Left renal pelvis (tissue), 4 donors: ENCODE measurements at places on chromosomes 7 and 10.

DNA sequence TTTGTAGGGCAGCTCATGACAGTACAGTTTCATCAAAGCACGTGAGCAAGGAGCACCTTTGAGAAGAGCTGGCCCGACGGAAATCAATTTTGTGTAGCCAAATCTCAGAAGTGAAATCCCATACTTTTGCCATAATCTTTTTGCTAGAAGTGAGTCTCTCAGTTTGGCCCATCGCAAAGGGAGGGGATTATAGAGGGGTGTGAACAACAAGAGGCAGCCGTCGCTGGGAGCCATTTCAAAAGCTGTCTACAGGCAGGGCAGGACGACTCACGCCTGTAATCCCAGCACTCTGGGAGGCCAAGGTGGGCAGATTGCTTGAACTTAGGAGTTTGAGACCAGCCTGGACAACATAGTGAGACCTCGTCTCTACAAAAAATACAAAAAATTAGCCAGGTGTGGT, 599.8 kb downstream of the GALNT17 start:
- DNase-seq = no peak

DNA sequence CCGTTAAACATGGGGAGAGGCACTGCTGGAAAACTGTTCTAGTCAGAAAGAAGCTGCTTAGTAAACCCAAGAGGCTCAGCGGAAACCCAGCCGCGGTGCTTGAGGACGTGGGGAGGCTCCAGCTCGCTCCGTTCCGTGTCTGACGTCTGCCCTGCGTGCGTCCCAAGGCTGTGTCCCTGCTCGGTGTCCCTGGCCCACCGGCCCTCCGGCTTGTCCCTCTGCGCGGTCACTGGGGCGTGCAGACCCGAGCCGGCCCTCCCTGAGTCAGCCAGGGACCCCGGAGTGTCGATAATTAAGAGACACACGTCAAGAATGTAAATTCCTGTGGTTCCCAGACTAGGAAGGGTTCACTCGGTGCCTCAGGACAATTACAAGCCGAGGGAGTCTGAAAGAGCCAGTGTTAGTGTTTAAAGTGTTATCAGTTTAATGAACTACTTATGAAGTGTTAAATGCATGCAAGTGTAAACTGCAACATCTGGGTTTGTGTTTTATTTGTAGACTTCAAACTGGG, 98.9 kb downstream of the WDR11 start:
- DNase-seq = no peak

DNA sequence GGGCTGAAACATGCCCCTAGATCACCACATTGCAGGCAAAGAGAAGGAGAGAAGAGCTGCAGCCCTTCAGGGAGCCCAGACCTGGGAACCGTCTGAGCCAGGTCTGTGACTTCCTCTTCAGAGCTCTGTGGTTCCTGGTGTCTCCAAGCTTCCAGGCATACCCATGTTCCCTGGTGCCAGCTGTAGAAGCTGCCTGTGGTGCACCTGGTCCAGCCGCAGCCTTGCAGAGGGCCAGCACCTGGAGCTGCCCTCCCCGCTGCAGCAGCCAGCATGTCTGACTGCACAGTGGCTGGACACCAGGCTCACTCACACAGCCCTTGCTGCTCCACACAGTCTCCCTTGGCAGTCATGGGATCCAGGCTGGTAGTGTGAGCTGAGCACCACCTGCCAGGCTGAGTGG, 33.6 kb downstream of the C7orf25 start:
- DNase-seq = no peak

GRCh38 chr7:101558742-101559325, 70.3 kb downstream of the MYL10 start:
- no peak for DNase-seq

- DNase-seq = no peak
Measured at GRCh38 chr10:31322647-31323046, 3.6 kb downstream of the ZEB1 start.

DNA sequence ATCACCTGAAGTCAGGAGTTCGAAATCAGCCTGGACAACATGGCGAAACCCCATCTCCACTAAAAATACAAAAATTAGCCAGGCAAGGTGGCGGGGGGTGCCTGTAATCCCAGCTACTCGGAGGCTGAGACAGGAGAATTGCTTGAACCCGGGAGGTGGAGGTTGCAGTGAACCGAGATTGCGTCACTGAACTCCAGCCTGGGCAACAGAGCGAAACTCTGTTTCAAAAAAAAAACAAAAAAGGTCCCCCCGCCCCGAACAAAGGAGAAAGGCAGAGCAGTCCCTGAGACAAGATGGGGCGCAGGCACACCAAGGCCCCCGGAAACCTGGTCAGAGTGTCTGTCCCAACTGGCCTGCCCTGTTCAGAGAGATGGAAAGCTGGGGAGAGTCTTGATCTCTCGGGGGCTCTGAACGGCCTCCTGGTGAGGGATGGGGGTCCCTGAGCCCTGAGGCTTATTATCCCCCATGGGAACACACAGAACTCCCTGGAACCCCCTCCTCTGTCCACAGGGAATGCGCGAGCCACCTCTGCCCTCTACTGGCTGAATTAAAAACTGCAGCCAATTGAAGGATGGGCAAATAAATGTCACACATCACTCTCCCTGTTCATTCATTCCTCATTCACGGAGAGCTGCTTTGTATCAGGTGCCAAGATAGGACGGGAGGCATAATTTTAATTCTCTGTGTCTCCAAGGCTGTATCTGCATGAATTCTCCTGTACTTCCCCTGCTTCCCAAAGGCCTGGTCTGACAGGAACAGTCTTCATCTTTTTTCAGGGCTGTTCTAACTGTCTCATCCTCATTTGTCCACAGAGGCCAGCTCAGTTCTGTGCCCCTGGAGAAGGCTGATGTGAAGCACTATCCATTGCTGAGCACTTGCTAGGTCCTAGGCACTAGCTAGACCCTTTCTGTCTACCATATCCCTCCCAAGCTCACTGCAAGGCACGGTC, 28.9 kb downstream of the MAT1A start:
- no peak for DNase-seq

- no peak for DNase-seq
Measured at GRCh38 chr7:92769844-92770243, 66.5 kb downstream of the CDK6 start.

DNA sequence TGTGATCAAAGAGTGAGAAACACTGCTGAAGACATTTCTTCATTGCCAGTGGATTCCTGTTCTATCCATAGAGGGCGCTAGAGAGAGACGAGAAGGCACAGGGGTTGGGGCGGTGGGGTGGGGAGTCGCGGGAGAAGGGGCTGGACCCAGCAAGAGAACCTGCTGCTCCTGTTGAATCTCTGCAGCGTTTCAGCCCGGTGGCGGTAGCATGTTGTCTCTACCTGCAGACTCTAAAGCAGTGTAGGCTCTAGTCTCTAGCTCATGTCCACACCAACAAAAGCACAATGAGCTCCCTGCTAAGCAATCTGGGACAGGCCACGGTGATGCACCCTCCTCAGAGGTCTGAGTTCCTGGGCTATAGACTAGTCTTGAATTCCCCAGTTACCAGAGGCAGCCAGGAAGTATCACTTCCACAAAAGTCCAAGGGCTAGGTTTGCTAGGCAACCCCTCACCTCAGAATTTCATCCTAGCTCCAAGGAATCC, 167.7 kb downstream of the DGKB start:
- DNase-seq = no peak

DNA sequence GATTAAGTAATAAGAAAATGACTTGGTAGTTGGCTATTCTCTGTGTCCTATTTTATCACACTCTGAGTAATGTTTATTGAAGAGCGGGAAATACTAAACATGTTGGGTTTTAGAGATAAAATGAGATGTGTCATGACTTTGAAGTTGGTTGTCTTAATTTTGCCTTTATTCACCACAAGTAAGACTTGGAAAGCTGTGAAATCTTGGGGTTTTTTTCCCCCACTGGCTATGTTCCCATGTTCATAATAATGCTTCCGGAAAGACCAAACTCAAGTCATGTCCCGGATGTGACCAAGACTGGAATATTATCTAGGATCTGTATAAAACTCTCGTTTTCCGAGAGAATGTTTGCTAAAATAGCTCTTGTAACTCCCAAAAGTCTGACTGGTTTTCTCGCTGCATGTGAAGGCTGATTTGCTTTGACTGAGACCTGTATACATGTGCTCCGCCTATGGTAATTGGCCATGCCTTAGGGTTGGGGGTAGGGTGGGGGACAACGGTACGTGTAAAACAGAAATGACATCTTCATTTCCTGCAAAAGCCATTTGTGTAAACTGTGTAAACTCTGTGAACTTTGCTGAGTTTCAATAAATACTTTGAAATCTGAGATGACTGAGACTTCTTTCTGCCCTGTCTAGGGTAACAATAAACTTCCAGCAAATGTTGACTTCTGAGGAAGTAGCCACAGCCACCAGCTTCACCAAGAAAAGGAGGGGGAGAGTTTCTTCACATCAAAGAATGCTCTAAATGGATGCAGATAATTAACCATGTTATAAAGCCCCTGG, 169.6 kb downstream of the ZNF365 start:
- no peak for DNase-seq

DNA sequence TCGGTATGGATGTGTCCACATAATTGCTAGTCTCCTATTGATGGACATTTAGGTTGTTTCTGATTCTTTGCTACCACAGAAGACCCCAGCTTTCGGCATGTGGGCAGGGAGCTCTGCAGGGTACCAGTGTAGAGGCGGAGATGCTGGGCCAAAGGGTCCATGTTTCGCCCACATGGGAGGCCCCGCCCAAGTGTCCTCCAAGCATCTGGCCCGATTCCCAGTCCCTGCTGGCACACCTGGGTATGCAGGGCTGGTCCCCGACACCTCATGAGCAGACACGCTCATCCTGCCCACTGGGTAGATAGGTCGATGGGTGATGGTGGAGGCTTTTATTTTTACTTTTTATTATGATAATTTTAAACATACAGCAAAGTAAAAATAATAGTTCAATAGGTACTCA, 19.4 kb upstream of the TBRG4 start:
- no peak for DNase-seq

GRCh38 chr10:72740528-72740927, 48.6 kb downstream of the MCU start:
- no peak for DNase-seq

DNA sequence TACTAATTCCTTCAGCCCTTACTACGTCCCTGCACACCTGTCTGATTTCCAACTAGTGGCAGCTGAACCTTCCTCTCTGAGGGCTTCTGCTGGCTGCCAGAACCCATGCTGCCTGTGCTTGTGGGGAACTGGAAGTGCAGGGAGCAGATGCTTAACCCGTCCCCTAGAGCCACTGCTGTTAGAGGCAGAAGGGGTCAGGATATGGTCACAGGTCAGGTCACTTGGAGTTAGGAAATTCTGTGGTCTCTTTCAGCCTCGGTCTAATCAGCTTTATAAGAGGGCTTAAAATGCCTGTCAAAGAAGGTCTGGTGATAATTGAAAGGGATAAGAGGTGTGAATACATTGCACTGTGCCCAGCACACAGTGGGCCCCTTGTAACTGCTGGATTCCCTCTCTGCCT, 82.0 kb downstream of the PLPP4 start:
- DNase-seq = no peak

- no peak for DNase-seq
Measured at GRCh38 chr7:69906283-69906995, 308.2 kb downstream of the AUTS2 start.

GRCh38 chr10:71512761-71513539, 116.2 kb downstream of the CDH23 start:
- DNase-seq = no peak

- no peak for DNase-seq
Measured at GRCh38 chr10:84118395-84119006, 20.8 kb upstream of the GHITM start.

DNA sequence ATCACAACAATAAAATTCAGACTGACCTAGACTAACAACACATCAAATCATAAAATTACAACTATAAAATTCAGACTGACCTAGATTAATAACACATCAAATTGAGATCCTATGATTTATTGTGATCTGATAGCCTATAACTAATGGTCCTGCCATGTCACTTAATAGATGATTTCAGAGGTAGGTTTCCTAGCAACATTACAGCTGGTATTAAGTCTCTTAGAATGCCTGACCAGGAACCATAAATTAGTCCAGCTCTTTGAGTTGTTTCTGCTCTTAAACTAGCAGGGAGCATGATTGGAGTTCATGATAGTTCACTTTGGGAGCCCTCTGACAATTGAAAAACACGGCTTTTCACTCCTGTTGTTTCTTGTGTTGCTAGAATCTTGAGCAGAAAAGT, 318.9 kb downstream of the BMPER start:
- no peak for DNase-seq

- DNase-seq = no peak
Measured at GRCh38 chr7:112201839-112202238, 4.4 kb downstream of the DOCK4 start.

DNA sequence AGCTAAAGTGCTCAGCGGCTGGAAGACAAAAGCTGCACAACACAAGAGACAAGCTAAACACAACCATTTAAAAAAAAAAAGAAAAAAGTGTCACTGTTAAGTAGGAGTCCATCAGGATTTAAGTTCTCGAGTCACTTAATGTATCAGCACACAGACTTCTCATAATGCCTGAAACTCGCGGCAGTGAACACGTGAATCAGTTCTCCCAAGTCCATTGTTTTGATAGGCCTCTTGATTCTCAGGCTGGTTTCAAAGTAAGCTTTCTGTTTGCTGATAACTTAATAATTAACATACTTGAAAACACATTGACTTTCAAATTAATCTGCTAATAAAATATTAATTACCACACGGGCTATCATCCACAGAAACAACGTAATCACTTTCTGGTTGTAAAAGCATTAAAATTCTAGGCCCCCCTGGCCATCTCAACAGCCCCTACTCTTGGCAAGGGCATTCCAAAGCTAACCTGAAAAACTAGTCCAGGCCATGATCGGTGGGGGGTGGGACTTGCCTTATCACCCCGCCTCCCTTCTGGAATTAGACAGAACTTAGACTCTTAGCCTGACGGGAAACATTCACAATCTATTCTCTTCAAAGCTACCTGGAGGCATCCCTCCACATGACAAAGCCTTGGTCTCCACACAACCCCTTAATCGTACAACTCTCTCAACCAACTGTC, 129.0 kb downstream of the DIP2C start:
- DNase-seq = no peak

GRCh38 chr10:84552478-84552877, 224.1 kb downstream of the CCSER2 start:
- no peak for DNase-seq

DNA sequence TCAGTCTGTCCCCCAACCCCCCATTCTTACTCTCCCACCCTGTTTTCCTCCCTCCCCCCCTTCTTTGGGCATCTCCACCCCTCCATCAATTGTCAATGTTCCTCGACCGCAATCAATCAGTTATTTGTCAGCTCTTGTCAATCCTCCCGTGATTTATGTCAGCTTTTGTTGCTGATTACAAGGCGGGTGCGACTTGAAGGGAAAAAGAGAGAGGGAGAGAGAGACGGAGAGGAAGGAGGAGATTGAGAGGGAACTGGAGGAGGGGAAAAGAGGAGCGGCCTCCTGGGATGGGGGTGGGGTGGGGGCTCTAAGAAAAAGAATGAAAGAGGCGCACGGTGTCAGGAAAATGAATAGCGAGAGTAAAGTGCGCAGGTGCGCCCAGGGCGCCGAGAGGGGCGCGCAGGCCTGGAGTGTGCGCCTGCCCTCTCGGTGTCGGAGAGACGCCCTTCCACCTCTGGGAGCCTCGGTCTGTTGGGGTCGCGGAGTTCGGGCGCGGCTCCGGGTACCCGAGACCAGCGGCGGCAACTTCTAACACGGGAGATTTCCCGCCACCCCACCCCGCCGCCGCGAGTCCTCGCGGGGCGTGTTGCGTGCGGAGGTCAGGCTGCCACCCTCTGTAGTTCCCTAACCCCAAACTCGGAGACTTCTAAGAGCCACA, 1.1 kb upstream of the ZNF503 start:
- DNase-seq = no peak
